Transverse colon (tissue), 4 donors: ENCODE measurements at places on chromosomes 4 and X.

GRCh38 chrX:482192-482701 is 95.5 kb upstream of the PPP2R3B start:
- DNase-seq: no peak
- H3K36me3 ChIP-seq: no peaks in the 10 kb centered on the region
- H3K4me3 ChIP-seq: no peak overlapping the region
- H3K27ac ChIP-seq: no peak overlapping the region

DNA sequence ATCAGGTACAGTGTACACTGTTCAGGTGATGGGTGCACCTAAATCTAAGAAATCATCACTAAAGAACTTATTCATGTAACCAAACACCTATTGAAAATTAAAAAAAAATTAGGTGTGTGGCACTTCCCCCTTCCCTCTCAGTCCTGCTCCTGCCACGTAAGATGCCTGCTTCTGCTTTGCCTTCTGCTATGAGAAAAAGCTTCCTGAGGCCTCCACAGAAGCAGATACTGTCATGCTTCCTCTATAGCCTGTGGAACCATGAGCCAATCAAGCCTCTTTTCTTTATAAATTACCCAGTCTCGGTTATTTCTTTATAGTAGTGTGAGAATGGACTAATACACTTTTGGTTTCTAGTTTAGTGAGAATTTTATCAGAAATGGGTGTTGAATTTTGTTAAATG is 459.8 kb upstream of the DIPK2B start:
- no peak for DNase-seq
- no peaks in the 10 kb centered on the region for H3K36me3 ChIP-seq
- no peaks in the 10 kb centered on the region for H3K27me3 ChIP-seq
- no peak overlapping the region for H3K27ac ChIP-seq

GRCh38 chrX:116272322-116272721 is 101.8 kb downstream of the AGTR2 start:
- H3K36me3 ChIP-seq: no peaks in the 10 kb centered on the region
- no peaks in the 10 kb centered on the region for H3K4me1 ChIP-seq
- no peak overlapping the region for H3K4me3 ChIP-seq
- H3K27me3 ChIP-seq: no peaks in the 10 kb centered on the region
- H3K27ac ChIP-seq: no peak overlapping the region
- DNase-seq: peak; percentile 15

DNA sequence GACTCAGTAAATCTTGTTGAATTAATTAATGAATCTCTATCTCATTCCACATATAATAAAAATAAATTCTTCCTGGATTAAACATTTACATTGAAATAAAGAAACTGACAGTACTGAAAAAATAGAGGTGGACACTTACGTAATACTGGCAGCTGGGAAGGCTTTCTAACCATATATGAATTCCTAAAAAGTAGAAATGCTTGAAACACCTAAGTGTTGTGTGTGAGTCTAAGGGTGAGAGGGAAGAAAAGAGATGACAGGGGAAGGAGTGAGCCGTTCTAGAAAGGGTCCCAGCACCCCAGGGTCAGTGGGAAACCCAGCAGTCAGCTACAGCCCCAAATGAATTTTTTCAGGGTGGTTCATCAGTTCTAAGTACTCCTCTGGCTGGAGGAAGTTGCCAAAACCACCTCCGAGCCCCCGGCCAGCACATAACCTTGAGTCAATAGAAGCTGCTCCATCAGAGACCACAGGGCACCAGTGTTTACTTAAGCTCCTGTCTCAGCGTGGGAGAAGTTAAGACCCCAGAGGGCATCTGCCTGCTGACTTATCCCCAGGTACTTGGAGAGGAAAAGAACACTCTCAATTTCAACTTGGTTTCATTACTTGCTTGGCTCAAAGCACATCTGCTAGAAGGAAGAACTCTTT is 18.3 kb downstream of the GAB3 start:
- peaks cover 4% of the 10 kb centered on the region for H3K4me1 ChIP-seq
- peak overlapping the region; percentile 71 for H3K27ac ChIP-seq
- no peaks in the 10 kb centered on the region for H3K27me3 ChIP-seq

DNA sequence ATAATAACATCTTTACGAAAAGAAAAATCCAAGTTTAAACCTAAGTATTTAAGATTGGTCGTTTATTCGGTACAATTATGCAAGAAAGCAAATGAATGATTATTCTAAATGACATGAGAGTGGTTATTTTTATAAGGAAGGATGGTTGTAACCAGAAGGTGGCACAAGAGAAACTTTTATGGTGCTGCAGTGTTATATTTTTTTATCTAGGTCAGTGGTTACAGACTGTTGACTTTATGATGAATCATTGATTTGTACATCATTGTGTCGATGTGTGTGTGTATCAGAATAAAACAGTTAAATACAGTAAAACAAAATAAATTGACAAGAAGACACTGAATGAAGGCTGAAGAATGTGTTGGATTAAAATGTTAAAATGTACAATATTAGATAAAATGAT is 9.8 kb downstream of the DCAF8L2 start:
- H3K27ac ChIP-seq: no peak overlapping the region
- DNase-seq: no peak
- H3K27me3 ChIP-seq: no peaks in the 10 kb centered on the region
- no peaks in the 10 kb centered on the region for H3K36me3 ChIP-seq
- no peak overlapping the region for H3K4me3 ChIP-seq

- DNase-seq: no peak
- H3K36me3 ChIP-seq: no peaks in the 10 kb centered on the region
- H3K4me1 ChIP-seq: no peaks in the 10 kb centered on the region
- no peak overlapping the region for H3K4me3 ChIP-seq
- no peaks in the 10 kb centered on the region for H3K27me3 ChIP-seq
These were observed 8.2 kb downstream of the HPGDS start for GRCh38 chr4:94334476-94334875.

GRCh38 chrX:154371789-154372300 is 2.6 kb downstream of the FLNA start:
- no peaks in the 10 kb centered on the region for H3K36me3 ChIP-seq
- H3K4me3 ChIP-seq: peak overlapping the region; percentile 50
- DNase-seq: no peak

GRCh38 chr4:157004279-157005161 is 32.9 kb upstream of the PDGFC start:
- H3K27ac ChIP-seq: no peak overlapping the region
- no peak for DNase-seq
- H3K36me3 ChIP-seq: no peaks in the 10 kb centered on the region
- no peaks in the 10 kb centered on the region for H3K27me3 ChIP-seq
- no peak overlapping the region for H3K4me3 ChIP-seq

- no peaks in the 10 kb centered on the region for H3K4me1 ChIP-seq
- DNase-seq: no peak
- H3K27me3 ChIP-seq: no peaks in the 10 kb centered on the region
- H3K4me3 ChIP-seq: no peak overlapping the region
- H3K36me3 ChIP-seq: no peaks in the 10 kb centered on the region
These were observed 42.5 kb downstream of the MID1 start for GRCh38 chrX:10577853-10578252.

DNA sequence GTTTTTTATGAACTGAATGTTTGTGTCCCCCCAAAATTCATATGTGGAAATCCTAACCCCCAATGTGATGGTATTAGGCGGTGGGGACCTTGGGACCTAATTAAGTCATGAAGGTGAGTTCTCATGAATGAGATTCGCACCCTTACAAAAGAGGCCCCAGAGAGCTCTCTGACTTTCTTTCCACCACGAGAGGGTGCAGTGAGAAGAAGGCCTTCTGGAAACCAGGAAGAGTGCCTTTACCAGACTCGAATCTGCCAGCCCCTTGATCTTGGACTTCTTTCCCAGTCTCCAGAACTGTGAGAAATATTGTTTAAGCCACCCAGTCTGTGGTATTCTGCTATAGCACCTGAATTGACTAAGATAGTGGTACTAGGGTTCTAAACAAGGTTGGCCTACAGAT is 40.8 kb downstream of the STK26 start:
- H3K27ac ChIP-seq: no peak overlapping the region
- H3K27me3 ChIP-seq: no peaks in the 10 kb centered on the region
- no peaks in the 10 kb centered on the region for H3K4me1 ChIP-seq
- no peaks in the 10 kb centered on the region for H3K36me3 ChIP-seq
- H3K4me3 ChIP-seq: no peak overlapping the region

- H3K4me1 ChIP-seq: peaks cover 14% of the 10 kb centered on the region
- peak overlapping the region; percentile 8 for H3K27ac ChIP-seq
- DNase-seq: peak; percentile 46
- H3K36me3 ChIP-seq: no peaks in the 10 kb centered on the region
These were observed 68.4 kb upstream of the IQCM start for GRCh38 chr4:149884046-149884445.

DNA sequence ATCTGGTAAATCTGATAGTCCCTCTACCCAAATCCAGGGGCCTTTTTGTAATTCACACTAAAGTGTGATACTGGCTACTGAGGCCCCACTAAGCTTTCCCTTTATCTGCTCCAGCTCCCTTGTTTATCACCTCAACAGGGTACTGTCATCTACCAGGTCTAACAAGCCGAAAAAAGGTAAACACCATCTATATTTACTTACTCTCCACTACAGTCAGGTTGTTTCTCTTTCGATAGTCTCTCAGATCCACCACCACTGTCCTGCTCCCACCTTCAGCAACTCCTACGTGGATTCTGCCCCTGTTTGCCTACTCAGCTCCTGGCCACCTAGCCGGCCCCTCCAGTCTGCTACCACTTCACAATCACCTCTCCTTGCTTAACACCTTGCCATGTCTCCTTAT is 3.3 kb downstream of the ITIH6 start:
- no peak overlapping the region for H3K4me3 ChIP-seq
- no peaks in the 10 kb centered on the region for H3K36me3 ChIP-seq
- H3K27me3 ChIP-seq: no peaks in the 10 kb centered on the region
- no peak for DNase-seq

GRCh38 chrX:41350150-41350975 is 16.4 kb downstream of the DDX3X start:
- no peak overlapping the region for H3K27ac ChIP-seq
- H3K4me3 ChIP-seq: no peak overlapping the region
- H3K36me3 ChIP-seq: peaks cover 4% of the 10 kb centered on the region
- H3K4me1 ChIP-seq: no peaks in the 10 kb centered on the region
- DNase-seq: no peak
- no peaks in the 10 kb centered on the region for H3K27me3 ChIP-seq

DNA sequence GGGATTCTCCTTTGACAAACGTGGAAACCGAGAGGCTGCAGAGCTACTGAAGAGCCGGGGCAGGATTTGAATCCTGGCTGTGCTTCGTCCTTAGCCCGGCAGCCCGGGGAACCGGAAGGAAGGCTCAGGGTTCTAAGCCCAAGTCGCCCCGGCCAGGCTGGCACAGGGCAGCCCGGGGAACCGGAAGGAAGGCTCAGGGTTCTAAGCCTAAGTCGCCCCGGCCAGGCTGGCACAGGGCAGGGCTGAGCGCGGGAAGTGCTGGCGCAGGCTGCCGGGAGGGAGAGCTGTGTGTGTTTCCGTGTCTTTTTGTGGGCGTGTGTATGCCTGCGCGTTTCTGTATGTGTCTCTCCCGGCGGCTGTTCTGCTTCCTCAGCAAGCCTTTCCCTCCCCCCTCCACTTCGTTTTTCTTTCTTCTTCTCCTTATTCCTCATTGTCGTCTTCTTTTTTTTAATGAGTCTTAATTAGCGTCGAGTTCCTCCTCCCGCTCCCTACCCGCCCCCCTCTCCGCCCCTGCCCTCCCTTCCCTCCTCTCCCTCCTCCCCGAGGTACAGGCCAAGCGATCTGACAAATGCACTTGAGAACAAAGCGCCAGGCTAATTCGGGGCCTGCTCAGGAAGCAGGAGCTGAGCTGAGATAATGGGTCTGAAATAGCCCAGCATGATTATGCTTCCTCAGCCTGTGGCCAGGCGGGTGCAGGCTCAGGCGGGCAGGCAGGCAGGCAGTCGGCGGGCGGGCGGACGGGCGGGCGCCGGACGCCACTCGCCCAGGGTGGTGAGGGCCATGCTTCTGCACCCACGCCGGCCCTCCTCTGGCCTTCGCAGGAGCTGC is 65.9 kb downstream of the EFNB1 start:
- peaks cover 28% of the 10 kb centered on the region for H3K4me1 ChIP-seq
- no peaks in the 10 kb centered on the region for H3K36me3 ChIP-seq
- DNase-seq: peak; percentile 65
- H3K4me3 ChIP-seq: no peak overlapping the region

- H3K27me3 ChIP-seq: no peaks in the 10 kb centered on the region
- no peak overlapping the region for H3K27ac ChIP-seq
- DNase-seq: no peak
- no peak overlapping the region for H3K4me3 ChIP-seq
- no peaks in the 10 kb centered on the region for H3K36me3 ChIP-seq
- no peaks in the 10 kb centered on the region for H3K4me1 ChIP-seq
These were observed 210.6 kb upstream of the DKK2 start for GRCh38 chr4:107246761-107247160.

GRCh38 chr4:40769266-40769665 is 19.5 kb downstream of the NSUN7 start:
- H3K27me3 ChIP-seq: no peaks in the 10 kb centered on the region
- no peak overlapping the region for H3K27ac ChIP-seq

GRCh38 chr4:169612871-169613859 is 782 bp upstream of the NEK1 start:
- peaks cover 10% of the 10 kb centered on the region for H3K4me1 ChIP-seq
- no peaks in the 10 kb centered on the region for H3K36me3 ChIP-seq
- peak overlapping the region; percentile 97 for H3K27ac ChIP-seq
- H3K27me3 ChIP-seq: no peaks in the 10 kb centered on the region

- H3K27ac ChIP-seq: no peak overlapping the region
- no peak overlapping the region for H3K4me3 ChIP-seq
- H3K36me3 ChIP-seq: no peaks in the 10 kb centered on the region
- DNase-seq: no peak
- no peaks in the 10 kb centered on the region for H3K27me3 ChIP-seq
These were observed 59.9 kb downstream of the RTL9 start for GRCh38 chrX:110418316-110419235.

DNA sequence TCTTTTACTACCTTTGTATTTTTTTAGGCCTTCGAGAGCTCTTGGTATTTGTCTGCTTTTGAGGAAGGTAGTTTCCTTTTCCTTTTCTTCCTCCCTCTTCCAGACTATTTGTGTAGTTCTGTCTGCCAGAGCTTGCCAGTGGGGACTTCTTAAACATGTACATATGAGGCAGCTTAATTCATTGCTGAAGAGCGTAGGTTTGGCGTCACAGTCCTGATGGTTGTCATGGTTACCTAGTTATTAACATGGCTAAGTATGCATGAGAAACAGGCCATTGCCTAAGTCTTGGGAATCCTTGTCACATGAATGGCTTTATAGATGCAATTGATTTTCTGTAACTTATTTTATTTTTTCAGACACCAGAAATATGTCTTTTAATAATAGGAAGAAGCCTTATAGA is 48.5 kb upstream of the ARMCX2 start:
- H3K4me1 ChIP-seq: no peaks in the 10 kb centered on the region
- H3K36me3 ChIP-seq: no peaks in the 10 kb centered on the region
- no peak overlapping the region for H3K27ac ChIP-seq
- DNase-seq: no peak

DNA sequence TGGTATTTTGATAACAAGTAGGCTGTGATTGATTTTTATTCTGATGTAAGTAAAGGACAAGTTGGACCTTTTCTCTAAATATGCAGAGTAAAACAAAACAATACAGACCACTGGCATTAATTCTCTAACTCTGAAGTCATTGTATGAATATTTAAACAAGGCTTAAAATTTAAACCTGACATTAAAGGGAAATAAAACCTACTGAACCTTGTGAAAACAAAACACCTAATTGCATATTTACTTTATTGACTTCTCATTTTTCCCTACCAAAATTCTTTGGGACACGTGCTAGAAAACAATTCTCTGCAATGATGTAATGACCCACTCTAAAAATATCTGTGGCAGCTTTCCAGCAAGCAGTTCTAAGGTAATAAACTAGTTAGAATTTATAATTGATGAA is 369.7 kb upstream of the TRAM1L1 start:
- H3K27me3 ChIP-seq: no peaks in the 10 kb centered on the region
- no peaks in the 10 kb centered on the region for H3K4me1 ChIP-seq
- H3K36me3 ChIP-seq: no peaks in the 10 kb centered on the region
- no peak for DNase-seq
- no peak overlapping the region for H3K27ac ChIP-seq
- no peak overlapping the region for H3K4me3 ChIP-seq
